ENCODE measurements at places on chromosomes 16 and 17.

DNA sequence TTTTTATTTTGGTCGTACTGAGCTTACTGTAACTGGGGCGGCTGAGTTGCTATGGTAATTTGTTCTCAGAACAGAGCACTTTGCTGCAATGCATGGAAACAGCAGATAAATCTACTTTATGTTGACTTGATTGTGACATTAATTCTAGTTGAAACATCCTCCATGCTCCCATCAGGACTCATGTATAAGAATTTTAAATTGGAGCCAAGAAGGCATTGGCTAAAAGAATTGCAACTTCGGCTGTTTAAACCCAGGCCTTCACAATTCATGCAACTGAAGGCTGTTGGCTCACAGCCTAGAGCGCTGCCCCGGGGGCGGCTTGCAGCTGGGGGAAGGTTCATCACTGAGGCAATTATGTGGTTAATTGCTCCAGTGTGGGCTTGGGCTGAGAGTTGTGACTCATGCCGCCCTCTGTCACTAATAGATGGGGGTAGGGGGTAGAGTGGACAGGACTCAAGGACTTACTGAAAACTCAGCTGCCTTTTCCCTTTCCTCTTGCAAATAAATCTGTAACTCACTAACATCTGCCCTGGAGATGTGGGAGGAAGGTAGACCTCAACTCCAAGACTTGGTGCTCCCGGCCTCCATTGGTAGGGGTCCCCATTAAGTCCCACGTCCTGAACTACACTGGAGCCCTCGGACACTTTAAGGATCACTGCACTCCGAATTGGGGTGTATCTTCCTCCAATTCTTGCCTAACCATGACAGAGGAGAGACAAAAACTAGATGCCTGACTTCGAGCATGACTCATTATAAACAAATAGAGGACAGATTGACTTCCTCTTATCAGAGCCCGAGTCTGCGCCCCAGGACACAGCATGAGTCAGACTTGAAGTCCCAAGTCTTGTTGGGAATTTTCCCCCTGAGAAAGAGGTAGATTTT, 37.5 kb downstream of the ERCC4 start:
- no peak for DNase-seq

DNA sequence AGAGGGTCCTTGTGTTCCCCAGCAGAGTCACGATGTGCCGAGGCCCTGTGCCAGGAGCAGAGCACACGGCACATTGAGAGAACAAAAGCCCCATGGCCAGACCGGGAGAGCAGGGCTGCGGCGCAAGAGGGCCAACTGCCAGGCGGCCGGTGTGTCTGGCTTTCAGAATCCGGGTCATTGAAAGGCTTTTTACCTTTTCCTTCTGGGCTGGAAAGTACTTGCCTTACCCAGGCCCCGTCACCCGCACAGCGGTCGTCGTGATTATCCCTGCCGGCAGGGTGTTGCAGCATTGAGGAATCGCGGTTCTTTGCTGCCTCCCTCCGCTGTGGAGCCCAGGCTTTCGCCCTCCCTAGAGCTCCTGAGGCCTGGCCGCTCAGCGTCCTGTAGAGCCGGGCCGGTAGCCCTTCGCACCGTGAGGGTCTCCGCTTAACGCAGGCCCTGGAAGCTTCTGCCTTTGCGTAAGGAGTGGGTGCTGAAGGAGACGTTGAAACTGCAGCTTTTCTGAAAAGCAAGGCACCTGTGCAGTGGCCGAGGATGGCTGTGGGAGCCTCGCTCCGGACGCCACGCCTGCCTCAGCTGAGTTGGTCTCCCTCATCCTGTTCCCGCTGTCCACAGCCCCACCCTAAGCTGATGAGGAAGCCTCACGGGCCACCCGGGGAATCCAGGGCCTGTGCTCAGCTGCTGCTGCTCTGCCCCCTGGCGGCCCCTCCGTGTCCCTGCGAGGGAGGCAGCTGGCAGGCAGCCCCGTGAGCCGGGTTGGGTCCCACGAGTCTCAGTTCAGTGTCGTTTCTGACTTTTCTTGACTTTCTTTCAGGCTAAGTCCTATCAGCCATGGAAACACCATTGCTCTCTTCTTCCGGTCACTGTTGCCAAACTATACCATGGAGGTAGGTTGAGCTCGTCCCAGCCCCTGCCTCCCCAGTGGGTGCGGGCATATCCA, 8.6 kb upstream of the MC1R start:
- DNase-seq, result no peak

- no peak for DNase-seq
These were observed 114.0 kb downstream of the C16orf95 start for GRCh38 chr16:87203060-87203656.

- DNase-seq, result peak; percentile 56
These were observed 7.6 kb upstream of the CYTH1 start for GRCh38 chr17:78789663-78790181.

DNA sequence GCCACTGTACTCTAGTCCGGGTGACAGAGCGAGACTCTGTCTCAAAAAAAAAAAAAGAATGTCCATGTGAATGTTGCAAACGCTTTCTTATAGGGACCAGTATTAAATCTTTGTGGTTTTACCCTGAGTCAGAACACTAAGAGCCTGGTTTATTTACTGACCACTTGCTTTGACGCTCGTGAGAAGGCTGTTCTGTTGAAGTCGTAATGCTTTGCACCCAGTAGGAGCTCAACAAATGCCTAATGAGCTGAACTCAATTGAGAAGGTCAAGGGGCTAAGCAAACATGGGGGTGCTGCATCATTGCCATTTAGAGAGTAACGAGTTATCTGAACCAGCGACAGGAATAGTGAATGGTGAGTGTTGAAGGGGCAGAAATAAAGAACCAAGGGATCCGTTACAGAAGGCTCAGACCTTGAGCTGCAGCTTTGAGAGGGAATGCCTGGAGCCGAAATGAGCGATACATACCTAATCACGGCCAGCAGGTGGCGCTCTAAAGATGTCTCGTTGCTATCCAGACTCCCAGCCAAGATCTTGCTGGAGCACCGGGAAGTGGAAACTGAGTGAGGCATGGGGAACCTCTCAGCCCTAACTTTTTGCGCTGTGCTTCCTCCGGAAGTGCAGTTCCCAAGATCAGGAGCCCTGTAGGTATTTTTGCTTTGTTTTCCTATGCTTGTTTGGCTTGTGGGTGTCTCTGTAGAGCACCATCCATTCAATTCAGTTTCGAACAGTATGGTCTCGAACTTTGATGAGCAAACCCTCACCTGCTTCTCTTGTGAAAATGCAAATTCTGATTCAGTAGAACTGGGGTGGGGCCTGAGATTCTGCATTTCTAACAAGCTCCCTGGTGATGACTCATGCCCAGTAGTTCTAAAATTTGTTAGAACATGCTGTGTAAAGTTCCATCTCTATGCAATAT, 12.6 kb upstream of the RNF222 start:
- DNase-seq, result peak; percentile 62

DNA sequence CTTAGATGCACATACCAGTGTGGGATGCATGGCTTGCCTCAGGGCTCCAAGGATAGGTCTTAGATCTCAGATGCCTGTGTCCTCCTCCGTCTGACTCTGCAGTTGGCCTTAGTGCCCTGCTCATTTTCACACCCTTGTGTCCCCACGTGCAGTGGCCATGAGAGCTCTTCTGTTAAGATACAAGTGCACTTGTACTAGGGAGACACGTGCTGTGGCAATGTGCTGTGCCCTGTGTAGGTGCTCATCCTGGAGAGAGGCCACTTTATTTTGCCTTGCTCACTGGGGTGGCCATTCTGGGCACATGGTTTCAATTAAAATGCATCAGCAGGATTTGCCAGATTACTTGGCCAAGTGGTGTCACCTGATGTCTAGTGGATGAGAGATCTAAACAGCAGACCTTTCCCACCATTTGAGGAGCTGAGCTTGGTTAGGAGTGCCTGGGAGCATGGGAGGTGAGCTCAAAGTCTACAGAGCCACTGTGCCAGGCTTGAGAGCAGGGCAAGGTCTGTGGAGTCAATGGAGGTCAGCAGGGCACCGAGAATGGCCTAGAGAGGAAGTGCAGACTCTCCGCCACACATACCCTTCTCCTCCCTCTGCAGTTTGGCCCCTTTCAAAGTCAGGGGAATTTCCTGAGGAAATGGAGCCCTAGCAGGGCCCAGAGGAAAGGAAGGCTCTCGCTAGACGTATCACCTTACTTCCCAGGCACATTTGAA, 25.2 kb upstream of the SMPD3 start:
- no peak for DNase-seq

GRCh38 chr16:70349783-70350182, 3.1 kb downstream of the DDX19A start:
- no peak for DNase-seq

DNA sequence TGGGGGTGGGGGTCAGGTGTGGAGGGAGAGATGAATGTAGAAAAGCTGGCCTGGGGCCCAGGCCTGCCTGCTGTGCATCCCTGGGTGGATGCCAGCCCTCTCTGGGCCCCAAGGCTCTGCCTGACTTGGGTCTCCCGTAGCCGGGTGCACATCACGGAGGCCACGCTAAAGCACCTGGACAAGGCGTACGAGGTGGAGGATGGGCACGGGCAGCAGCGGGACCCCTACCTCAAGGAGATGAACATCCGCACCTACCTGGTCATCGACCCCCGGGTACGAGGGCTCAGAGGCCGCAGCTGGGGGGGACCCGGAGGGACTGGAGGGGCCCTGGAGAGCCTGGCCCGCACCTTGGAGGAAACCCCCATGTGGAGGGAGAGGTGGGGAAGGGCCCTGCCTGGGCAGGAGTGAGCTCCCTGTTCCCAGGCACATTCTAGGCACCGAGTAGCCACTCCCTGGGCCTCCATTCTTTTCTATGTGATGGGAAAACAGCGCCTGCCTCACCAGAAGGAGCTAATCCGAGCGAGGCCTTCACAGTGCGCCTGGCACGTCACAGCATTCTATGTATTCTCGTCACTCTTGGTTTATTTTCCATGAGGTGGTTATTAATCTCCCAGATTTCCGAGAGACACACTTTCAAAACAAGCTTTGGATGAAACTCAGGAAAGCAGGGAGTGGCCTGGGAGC, 34.7 kb downstream of the ADCY7 start:
- no peak for DNase-seq

DNA sequence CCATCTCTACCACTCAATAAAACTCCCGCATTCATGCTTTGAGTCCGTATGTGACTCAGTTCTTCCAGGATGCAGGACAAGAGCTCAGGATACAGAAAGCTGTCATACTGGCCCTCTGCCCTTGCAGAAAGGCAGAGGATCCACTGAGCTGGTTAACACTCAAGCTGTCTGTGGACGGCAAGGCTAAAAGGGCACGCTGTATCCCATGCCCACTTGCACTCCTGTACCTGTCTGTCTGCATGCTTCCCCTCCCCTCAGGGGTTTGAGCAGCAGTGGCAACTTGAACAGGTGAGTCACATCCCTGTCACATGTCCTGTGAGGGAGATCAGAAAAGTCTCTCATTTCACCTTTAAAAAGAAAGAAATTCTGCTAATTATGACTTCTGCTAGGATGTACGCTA, 293.8 kb downstream of the HS3ST3B1 start:
- DNase-seq, result no peak

DNA sequence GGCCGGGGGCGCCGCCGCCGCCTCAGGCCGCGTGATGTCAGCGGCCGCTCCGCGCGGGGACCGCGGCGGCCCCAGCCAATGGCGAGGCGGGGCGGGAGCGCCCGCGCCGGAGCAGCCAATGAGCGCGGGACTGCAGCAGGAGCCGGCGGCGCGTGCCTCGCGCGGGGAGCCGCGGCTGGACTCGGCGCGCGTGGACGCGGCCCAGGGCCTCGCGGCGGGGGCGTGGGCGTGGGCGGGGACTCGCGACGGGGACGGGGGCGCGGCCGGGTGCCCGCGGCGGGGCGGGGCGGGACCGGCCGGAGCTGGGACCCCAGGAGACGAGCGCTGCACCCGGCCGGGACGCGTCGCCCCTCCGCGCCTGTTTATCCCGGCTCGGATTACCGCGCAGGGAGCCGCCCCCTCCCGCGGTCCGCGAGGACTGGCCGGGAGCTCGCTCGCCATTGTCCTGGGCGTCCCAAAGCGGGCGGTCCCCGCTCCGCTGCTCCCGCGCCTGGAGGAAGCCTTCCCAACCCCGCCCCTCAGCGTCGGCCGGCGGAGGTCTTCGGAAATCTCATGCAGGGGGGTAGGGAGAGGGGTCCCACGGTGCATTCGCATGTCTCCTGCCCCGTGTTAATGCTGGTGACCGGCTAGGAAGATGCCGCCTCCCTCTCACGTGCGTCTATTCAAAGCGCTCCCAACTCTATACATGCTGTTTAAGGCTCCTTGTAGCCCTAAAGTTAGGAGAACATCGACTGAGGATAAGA, at the start of gene RNF157:
TSS of gene RNF157 (minus strand) at position 33 of the 743 bp plus-strand sequence. CDS start 253 bp downstream, outside the sequence.
- DNase-seq, result peak; percentile 52

DNA sequence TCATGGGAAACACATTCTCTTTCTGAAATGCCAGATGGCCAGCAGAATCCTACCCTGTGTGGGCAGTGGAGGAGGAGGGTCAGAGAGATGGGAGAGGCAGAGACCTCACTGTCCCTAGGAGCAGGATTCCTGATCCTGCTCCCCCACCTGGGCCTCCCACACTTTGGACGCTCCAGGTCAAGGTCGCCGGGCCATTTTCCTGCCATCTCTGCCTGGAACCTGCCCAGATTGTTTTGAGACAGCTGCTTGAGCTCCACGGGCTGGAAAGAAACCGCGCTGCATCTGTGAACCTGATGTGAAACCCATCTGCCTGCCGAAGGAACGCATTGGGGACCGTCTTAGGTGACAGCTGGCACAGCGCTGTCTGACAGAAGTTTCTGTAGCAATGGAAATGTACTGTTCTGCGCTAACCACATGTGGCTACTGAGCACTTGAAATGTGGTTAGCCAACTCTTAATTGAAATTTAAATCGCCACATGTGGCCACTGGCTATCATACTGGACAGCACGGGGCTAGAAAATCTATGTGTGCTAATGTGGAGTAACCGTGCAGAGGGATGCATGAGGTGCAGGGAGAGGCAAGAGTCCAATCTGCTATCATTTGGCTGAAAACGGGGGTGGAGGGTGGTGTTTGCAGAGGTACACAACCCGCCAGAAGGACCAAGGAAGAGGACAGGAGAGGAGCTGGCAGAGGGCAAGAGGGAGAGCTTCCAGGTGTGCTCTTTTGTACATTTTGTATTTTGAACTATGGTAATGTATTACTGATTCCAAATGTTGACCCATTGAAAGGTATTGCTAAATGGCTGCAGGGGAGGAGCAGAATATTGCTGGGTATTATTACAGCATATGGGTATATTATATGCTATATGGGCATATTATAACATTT, 15.4 kb upstream of the NUBP1 start:
- no peak for DNase-seq

DNA sequence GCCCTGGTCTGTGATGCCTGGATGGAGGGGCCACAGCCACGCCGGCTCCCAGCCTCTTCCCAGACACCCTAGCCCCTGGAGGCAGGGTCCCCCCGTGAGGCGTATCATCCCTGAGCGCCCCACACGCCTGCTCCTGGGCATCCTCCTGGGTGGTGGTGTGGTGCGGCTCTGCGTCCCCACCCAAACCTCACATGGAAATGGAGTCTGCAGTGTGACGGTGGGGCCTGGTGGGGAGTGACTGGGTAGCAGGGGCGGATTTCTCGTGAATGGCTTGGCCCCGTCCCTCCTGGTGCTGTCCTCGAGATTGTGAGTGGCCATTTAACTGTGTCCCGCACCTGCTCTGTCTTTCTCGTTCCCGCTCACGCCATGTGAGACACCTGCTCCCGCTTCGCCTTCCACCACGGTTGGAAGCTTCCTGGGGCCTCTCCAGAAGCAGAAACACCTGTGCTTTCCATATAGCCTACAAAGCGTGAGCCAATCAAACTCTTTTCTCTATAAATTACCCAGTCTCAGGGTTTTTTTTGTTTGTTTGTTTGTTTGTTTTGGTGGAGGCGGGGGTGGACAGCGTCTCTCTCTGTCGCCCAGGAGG, 5.9 kb upstream of the SSTR5 start:
- DNase-seq, result no peak

- DNase-seq, result no peak
These were observed 3.9 kb downstream of the TSPOAP1 start for GRCh38 chr17:58324409-58325288.

- no peak for DNase-seq
These were observed 15.9 kb upstream of the CBX2 start for GRCh38 chr17:79761894-79762589.

GRCh38 chr17:80921741-80922579, 69.7 kb upstream of the CHMP6 start:
- no peak for DNase-seq

Measured in T-helper 1 cell (primary cell).